ENCODE measurements at places on chromosomes 12 and 14.
A peak's percentile ranks its signal among the peaks of the same experiment; 100 is the strongest.

- no peak for DNase-seq
These were observed 124.2 kb downstream of the SRGAP1 start for GRCh38 chr12:63968673-63969072.

- no peak for DNase-seq
These were observed 52.2 kb upstream of the BTG1 start for GRCh38 chr12:92197815-92198214.

DNA sequence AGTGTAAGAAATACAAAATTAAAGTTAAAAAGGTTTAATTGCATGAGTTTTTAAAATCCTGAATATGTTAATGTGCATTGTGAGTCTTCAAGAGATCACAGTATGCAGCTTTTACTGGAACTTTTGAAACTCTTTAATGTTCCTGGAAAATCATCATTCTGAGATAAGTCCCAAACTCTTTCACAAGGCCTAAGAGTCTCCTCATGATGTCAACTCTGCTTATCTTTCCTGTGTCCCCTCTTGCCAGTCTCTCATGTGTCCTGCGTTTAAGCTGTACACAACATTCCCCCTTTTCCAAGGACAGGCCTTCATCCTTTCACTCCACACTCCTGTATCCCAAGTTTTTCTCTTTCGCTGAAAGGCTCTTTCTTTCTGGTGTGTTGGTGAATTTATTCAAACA lies 380.1 kb downstream of the SOX5 start:
- DNase-seq: no peak

GRCh38 chr14:101007765-101008164 lies 104.2 kb upstream of the RTL1 start:
- no peak for DNase-seq

DNA sequence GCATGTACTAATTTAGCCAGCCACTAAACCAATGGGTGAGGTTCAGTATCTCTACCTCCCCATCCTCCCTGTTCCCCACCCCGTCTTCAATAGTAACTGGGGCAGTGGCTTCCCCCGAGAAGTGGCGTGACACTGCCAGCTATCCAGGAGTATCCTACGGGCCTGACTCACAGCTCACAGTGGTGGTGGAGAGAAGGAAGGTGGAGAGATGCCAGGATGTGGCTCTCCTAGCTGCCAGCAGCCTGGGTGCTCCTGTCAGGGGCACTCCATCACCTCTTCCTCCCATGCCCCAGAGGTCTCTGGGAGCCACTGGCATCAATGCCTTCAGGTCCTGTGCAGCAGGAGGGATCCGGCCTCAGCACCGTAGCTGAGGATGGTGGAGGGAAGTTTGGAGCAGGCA lies 49.0 kb downstream of the TSPAN11 start:
- DNase-seq: no peak

GRCh38 chr14:90107789-90108188 lies 46.0 kb downstream of the KCNK13 start:
- no peak for DNase-seq

DNA sequence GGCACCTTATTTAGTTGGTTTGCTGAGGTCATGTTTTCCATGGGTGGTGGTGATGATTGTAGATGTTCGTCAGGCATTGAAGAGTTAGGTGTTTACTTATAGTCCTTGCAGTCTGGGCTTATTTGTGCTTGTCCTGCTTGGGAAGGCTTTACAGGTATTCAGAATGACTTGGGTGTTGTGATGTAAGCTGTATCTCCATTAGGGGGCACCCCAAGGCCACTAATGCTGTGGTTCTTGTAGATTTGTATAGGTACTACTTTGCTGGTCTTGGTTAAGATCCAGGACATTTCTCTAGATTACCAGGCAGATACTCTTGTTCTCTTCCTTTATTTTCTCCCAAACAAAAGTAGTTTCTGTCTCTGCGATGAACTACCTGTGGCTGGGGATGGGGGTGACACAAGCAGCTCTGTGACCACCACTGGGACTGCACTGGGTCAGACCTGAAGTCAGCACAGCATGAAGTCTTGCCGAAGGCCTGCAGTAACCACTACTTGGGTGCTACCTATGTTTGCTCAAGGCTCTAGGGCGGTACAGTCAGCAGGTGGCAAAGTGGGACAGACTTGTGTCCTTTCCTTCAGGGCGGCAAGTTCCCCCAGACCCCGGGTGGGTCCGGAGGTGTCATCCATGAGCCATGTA lies 35.8 kb upstream of the FBXO33 start:
- DNase-seq: peak; percentile 24

DNA sequence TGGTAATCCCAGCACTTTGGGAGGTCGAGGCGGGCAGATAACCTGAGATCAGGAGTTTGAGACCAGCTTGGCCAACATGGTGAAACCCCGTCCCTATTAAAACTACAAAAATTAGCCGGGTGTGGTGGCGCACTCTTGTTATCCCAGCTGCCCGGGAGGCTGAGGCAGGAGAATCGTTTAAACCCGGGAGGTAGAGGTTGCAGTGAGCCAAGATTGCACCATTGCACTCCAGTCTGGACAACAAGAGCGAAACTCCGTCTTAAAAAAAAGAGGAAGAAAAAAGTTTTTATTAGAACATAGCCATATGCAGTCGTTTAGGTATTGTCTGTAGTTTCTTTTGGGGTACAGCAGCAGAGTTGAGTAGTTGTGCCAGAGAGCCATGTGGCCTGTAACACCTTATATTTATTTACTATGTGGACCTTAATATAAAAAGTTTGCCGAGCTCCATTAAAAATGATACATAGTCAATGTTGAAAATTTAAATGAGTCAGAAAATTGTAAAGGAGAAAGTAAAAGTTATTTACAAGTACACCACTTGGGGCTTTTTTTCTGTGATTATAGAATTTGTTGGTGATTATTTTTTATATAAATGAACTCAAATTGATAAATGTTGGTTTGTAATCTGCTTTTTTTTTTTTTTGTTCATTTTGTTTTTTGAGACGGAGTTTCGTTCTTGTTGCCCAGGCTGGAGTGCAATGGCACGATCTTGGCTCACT lies 2.2 kb downstream of the ADIPOR2 start:
- no peak for DNase-seq

DNA sequence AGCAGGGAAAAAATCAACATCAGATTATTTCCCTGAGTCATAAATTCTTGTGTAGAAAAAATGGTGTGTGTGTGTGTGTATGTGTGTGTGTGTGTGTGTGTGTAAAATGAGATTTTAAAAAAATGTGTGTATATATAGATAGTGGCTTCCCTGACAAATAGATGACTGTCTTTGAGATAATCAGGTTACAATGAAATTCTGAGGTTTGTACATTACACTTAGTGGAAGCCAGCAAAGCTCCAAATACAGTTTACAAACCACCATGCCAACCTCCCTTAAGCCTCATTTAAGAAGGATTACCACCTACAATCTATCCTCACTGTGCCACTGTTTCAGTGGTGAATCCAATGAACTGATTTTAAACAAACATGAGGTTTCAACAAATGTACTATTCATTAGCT lies 93.8 kb downstream of the MED13L start:
- DNase-seq: no peak

- peak; percentile 82 for DNase-seq
These were observed at the start of gene GLIPR1 for GRCh38 chr12:75480469-75480949. Gene GLIPR1 (plus strand): TSS chr12:75480755. CDS start chr12:75480881, 126 bp downstream.

- DNase-seq: no peak
These were observed 934 bp upstream of the ZC2HC1C start for GRCh38 chr14:75068294-75069120.

GRCh38 chr14:76686646-76687045 lies 74.6 kb upstream of the VASH1 start:
- no peak for DNase-seq

DNA sequence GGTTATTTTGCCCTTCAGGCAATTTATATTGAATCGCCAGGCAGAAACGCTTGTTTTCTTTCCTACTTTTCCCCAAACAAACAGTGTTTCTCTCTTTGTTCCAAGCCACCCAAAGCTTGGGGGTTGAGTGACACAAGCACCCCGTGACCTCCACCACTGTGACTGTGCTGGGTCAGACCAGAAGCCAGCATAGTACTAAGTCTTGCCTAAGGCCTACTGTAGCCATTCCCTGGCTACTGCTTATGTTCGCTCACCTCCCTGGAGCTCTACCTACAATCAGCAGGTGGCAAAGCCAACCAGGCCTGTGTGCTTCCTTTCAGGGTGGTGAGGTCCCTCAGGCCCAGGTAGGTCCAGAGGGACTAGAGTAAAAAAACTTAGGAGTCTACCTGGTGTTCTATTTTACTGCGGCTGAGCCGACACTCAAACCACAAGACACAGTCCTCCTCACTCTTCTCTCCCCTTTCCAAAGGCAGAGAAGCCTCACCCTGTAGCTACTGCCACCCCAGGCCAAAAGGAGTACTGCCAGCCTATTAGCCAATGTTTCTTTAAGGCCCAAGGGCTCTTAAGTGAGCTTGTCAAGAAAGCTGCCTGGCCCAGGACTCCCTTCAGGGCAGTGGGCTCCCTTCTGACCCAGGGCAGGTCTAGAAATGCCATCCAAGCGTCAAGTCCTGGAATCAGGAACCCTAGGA lies 411.8 kb upstream of the MIS18BP1 start:
- no peak for DNase-seq

- DNase-seq: peak; percentile 20
These were observed 764 bp downstream of the RBM25 start for GRCh38 chr14:73058922-73059673.

- DNase-seq: no peak
These were observed 10.5 kb upstream of the KRT73 start for GRCh38 chr12:52628841-52629240.

DNA sequence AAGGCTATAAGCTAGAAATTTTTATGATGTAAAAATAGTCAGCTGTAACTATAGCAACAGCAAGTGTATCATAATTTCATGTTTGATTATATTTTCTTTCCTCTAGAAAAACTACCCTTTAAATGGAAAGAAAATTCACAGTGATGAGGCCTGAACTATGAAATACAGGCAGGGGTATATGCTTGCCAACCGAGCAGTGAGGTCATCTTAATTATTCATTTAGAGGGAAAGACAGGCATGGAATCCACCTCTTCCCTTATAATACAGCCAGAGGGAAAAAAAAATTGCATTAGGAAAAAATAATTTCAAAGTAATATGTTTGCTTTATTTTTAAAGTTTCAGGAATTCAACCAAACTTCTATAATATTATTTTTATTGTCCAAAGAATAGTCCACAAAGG lies 139.8 kb downstream of the EPS8 start:
- DNase-seq: no peak

GRCh38 chr14:82935691-82936090 lies 1402.0 kb upstream of the SEL1L start:
- DNase-seq: no peak

- no peak for DNase-seq
These were observed 35.1 kb downstream of the NINJ2 start for GRCh38 chr12:627863-628741.

- no peak for DNase-seq
These were observed 92.9 kb upstream of the FOXN3 start for GRCh38 chr14:89509891-89510290.

DNA sequence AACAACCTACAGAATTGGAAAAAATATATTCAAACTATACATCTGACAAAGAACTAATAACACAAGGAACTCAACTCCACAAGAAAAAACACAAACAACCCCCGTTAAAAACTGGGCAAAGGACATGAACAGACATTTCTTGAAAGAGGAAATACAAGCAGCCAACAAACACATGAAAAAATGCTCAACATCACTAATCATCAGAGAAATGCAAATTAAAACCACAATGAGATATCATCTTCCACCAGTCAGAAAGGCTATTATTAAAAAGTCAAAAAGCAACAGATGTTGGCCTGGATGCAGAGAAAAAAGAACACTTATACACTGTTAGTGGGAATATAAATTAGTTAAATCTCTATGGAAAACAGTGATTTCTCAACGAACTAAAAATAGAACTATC lies 82.6 kb upstream of the CCDC91 start:
- DNase-seq: no peak

- DNase-seq: no peak
These were observed 321.1 kb downstream of the EGLN3 start for GRCh38 chr14:33629792-33630191.

- no peak for DNase-seq
These were observed 159.0 kb downstream of the PTPN11 start for GRCh38 chr12:112577473-112578329.

GRCh38 chr14:99752486-99753121 lies 40.6 kb upstream of the EML1 start:
- no peak for DNase-seq

GRCh38 chr14:92223025-92223424 lies 99.9 kb upstream of the SLC24A4 start:
- DNase-seq: no peak

- no peak for DNase-seq
These were observed at the start of gene GMPR2 for GRCh38 chr14:24232645-24233537. Gene GMPR2 (plus strand): TSS chr14:24232929. CDS start chr14:24233254, 325 bp downstream.

GRCh38 chr12:10069099-10069498 lies 29.7 kb downstream of the CLEC1A start:
- DNase-seq: no peak

DNA sequence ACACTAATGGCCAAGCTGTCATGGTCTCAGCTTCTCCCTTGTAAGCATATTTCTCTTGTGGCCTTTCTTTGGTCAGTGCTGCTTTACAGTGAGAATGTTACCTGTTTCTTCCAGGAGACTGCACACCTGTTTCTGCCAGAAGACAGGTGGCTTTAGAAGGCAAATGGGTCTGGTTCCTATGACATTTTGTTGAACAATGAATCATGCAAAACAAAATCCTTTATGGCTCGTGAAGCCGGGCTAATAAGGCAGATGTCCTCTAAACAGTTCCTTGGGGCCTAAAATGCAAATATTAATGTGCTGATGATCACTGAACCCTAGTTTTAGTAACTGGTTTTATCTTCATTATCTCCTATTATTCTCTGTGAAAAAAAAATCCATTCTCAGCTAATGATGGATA lies 927.6 kb downstream of the GALC start:
- DNase-seq: no peak

DNA sequence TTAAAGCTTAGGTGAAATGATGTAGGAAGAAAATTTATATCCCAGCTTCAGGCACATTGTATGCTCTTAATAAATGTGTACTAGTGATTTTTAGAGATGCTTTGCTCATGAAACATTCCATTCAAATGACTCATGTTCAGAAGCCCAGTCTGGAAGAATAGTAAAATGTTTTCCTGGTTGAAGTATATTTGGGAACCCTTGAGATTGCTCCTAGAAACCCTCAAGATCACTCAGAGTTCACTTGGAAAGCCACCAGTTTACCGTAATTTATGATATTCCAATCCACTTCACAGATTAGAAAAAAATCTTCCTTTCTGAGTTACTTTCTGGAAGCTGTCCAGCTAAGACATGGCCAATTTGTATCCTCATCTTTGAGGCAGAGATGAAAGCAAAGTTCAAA lies 186.4 kb downstream of the SYT10 start:
- no peak for DNase-seq

GRCh38 chr14:99946652-99947489 lies 118.4 kb upstream of the EVL start:
- DNase-seq: peak; percentile 45

- DNase-seq: no peak
These were observed 21.8 kb upstream of the RPS6KA5 start for GRCh38 chr14:91082282-91082681.

GRCh38 chr12:25518512-25518911 lies 34.6 kb downstream of the LMNTD1 start:
- DNase-seq: peak; percentile 2
